ENCODE measurements at places on chromosomes 16 and 17.
A peak's percentile ranks its signal among the peaks of the same experiment; 100 is the strongest.

- peak; percentile 76 for DNase-seq
Observed at GRCh38 chr17:57236686-57237299, 19.5 kb upstream of the MSI2 start.

- no peak for DNase-seq
Observed at GRCh38 chr17:6506679-6507231, 49.6 kb downstream of the PITPNM3 start.

DNA sequence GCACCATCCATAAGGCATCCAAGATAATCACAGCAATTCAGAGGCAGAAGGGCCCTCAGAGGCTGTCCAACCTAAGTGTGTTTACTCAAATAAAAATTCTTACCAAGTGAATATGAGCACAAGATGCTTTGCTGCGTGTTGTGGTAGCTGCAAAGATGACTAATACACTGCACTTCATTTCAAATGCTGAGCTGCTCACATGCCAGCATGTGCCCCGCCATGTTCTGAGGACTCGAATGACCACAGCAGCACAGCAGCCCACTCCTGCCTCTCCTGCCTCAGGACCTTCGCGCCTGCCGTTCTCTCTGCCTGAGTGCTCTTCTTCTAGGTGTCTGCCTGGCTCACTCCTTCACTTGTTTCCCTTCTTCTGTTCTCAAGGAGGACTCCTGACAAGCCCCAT lies 19.0 kb downstream of the PIK3R5 start:
- DNase-seq: no peak

DNA sequence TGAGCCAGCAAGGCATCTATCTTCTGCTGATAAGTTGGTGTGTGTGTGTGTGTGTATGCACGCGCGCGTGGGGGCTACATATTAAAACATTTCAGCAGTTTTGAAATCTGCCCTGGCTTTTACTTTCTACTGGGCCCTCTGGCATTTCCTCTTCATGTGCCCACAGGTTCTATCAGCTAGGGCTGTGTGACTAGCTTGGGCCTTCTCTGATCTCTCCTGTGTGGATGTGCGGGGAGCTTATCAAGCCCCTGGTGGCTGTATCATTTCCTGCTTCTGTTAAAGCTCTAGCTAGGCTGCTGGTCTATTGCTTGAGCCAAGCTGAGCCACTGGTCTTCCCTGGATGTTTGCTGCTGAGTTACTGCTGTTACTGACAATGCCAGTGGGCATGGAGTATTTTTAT lies 132.5 kb downstream of the AATF start:
- no peak for DNase-seq

GRCh38 chr16:55491691-55492090 lies 12.7 kb downstream of the MMP2 start:
- no peak for DNase-seq

- no peak for DNase-seq
Observed at GRCh38 chr17:81489012-81489997, 23.3 kb downstream of the ACTG1 start.

DNA sequence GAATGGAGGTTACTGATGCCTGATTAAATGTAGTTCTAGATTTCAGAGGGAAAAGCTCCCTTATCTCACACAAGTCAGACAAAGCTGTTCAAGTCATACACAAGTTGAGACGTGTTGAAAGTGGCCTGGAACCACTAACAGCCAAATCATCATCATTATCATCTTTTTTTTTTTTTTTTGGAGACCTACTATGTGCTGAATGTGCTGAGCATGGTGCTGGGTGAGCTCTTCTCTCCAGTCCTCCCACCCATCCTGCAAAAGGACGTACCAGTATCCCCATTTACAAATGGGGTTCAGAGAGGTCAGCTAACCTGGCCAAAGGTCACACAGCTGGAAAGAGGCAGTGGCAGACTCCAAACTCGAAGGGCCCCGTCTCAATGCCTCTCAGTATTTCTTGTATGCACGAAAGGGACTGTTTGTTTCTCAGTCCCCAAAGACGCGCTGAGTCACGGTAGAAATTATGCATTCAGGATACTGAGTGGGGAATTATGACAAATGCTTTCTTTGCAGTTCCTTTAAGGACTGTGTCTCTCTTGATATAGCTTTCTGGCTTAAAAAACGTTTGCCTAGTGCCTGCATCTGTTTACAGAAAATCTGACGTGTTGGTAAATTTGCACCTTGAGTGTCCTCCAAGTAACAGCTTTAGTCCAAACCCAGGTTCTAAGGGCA lies 235.5 kb downstream of the XYLT1 start:
- no peak for DNase-seq

- no peak for DNase-seq
Observed at GRCh38 chr16:58266336-58266735, 28.5 kb downstream of the PRSS54 start.

DNA sequence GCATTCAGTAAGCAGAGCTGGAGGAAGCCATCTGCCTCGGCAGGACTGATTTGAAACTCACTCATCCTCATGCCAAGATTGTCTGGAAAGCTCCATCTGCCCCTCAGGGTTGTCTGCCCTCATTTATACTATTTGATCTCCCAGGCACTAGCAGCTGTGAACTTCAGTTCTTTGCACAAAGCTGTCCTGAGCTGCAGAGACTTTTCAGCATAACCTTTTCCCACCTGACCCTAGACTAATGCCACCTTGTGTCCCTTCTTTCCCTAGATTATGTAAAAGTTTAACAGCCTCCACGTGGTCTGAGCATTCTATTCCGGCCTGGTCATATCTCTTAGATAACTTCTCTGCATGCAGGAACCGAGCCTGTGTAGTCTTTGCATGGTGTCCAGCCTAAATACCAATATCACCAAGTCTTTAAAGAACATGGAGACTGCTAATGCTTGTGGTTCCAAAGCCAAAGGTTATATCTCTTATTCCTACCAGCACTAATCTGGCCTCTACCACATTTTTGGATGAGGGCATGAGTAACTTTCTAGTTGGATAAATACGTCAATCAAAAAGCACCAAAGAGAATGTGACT lies 29.1 kb downstream of the STAT5A start:
- DNase-seq: no peak

- DNase-seq: no peak
Observed at GRCh38 chr16:27828671-27829070, 234.8 kb downstream of the GSG1L start.

DNA sequence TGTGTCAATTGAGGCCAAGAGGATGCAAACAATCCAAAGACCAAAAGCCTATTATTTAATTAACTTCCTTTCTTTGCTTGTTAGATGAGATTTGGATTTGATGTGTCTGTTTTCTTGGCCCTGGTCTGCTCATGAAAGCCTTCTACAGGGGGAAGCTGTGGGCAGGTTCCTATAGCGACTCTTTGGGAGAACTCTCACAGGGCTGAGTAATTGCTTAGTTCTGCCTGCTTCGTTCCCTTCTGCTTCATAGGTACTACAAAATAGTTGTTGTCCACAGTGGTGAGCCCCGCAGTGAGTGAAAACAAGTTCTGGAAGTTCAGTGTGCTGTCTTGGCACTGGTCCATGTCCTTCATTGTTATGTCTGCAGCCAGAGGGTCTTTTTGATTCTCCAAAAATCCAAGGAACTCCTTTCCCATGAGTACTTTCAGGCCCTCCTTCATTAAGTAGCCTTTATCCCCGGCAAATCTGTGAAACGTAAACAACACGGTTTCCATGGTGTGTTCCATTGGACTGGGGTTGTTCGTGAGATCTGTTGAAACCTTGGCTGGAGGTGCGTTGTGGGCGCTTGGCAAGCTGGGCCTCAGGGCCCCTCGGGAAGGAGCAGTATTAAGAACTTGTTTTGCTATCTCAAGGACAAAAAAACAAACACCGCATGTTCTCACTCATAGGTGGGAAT lies 30.0 kb upstream of the ANKRD40CL start:
- peak; percentile 56 for DNase-seq

DNA sequence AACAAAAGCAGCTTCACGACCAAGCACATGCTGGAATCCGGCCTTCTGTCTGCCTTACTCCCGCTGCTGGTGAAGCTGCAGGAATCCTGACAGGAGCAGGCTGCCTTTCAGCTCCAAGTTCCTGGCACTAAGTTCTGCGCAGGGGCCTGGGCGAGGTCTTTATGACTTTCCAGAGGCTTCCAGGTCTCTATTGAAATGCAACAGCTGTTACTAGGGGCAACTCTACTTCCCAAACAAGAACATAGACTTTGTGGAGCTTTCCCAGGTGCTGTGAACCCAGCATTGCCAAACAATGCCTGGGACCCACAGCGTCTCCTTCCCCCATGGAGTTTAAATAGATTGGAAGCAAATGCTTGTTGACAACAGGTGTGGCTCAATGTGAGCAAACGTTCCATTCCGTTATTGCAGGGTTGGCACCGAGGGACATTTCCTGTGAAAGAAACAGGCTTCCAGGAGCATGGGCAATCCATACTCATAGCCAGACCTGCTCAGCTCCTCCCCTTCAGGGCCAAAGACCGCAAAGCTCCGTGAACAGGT lies 156.0 kb downstream of the CDH13 start:
- DNase-seq: no peak

DNA sequence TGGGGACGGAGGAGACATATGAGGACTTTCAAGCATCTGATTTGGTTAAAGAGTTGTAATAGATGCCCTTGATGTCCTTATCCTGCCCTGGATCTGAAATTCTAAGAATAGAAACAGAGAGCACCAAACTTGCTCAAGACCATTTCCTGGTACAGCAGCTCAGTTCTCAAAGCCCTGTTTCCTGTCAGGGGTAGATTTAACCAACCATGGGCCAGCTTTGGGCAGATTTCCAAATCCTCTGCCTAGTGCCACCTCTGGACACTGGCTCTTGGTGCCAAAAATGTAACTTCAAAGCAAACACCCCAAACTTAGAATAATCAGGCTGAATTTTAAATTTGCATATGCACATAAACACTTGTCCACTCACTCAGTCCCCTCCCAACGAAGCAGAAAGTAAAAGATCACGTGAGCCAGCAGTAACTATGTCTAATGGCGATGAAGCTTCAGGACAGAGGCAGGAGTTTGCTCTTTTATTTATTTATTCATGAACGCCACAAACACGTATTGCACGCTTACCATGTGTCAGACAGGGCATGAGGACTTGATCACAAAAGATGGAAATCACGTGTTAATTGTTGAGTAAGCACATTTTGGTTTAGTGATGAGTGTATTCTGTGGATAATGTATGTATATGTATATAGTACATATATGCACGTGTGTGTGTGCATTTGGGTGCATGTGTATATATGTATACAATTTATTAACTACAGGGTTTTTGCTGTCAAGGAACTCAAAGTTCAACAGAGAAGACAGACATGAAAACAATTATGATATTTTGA lies 23.1 kb upstream of the SDK2 start:
- DNase-seq: no peak

- no peak for DNase-seq
Observed at GRCh38 chr17:46903762-46904672, 18.9 kb upstream of the GOSR2 start.

All from DMS79 treated with DMSO at 0.1 percent for 48 hours (cell line).